ENCODE measurements at places on chromosomes 4 and X.

DNA sequence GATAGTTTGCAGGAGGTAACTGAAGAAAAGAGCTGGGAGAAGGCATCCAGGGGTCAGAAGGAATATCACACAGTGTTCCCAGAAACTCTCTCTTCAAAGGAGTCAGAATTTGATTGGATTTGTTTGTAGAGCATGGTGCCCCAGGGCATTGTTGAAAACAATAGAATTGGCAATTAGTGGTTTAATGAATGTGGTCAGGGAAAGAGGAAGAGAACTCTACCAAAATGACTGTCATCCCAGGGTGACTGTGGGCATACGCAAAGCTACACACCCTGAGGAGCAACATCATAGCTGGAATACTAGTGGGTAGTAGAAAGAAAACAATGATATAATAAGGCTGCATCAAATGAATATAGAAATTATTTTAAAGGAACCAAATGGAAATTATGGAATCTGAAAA is 21.5 kb downstream of the TNIP2 start:
- no peak for DNase-seq

DNA sequence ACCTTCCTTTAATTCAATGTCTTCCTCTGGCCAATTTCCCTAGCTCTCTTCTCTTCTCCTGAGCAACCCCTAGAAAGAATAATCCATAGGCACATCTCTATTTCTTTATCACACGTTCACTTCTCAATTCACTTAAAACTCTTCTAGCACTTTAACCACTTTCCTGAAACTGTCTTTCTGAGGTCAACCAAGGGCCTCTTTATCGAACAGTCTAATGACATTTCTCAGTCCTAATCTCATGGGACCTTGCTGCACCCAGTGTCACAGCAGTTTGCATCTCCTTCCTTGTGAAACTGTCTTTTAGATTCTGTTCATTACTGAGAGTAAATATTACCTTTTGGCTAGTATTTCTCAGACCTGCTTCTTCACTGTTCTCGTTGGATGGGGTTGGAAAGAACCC is 285.3 kb upstream of the RASGEF1B start:
- DNase-seq: no peak

GRCh38 chrX:18075603-18076002 is 145.1 kb downstream of the BEND2 start:
- no peak for DNase-seq

GRCh38 chr4:47686294-47686872 is 151.5 kb downstream of the CORIN start:
- peak; percentile 33 for DNase-seq

GRCh38 chr4:136136601-136137000 is 1395.7 kb downstream of the PCDH18 start:
- no peak for DNase-seq

GRCh38 chr4:146155152-146155724 is 20.3 kb upstream of the LSM6 start:
- DNase-seq: no peak

GRCh38 chr4:114036426-114036825 is 57.0 kb upstream of the ARSJ start:
- DNase-seq: no peak

GRCh38 chr4:155640751-155641150 is 25.9 kb upstream of the GUCY1A1 start:
- no peak for DNase-seq

GRCh38 chr4:176002007-176002613 is 63.5 kb upstream of the WDR17 start:
- DNase-seq: no peak

DNA sequence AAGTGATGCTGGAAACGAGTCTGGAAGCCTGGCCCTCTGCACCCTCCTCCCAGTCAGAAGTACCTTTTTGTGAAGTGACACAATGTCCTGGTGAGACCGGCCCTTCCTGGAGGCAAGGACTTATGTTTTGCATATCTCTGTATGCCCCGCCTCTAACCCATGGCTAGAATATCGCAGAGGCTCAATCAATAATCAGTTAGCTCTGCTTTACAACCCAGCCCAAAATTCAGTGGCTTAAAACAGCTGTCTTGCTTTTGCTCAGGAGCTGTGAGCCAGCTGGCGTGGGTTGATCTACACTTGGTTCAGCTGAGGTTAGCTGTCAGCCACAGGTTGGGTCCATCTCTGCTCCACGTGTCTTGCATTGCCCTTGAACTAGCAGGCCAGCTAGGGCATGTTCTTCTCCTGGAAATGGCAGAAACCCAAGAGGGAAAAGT is 98.8 kb upstream of the METTL14 start:
- no peak for DNase-seq

- no peak for DNase-seq
These were observed 49.8 kb upstream of the PRSS48 start for GRCh38 chr4:151227172-151227571.

GRCh38 chr4:108833046-108833445 is 70.2 kb upstream of the ETNPPL start:
- no peak for DNase-seq

DNA sequence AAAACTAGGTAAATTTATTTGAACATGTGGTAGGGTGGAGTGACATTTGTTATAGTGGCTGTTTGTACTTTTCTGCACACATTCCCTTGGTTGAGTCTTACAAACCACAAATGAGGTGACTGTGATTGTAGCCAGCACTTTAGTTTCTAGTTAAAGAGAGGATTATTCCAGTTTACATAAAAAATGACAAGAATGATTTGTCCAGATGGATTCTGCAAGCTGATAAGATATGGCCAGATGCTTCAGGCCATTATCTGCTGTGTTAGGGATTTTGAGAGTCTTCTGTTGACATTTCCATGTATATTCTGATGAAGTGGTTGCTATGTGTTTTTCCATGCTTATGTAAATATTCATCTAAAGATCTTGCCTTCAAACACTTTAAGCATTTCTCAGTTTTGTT is 31.0 kb upstream of the PDE5A start:
- no peak for DNase-seq

DNA sequence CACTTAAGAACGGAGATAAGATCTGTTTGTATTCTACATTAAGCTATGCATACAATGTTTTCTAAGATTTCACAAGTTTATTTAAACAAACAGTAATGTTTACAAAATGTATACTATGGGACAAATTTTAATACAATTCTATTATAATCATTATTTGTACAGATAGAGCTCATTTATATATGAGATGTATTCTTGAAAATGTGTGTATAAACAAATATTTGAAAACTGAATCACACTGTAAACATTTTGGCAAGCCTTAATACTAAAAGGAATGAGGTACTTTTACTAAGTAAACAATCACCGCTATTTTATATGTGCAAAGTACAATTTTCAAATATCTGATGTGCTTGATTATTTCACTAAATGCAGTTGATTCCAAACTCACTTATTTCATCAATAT is 119.2 kb upstream of the MAB21L2 start:
- no peak for DNase-seq

GRCh38 chrX:34638116-34638515 is 19.0 kb downstream of the TMEM47 start:
- no peak for DNase-seq

GRCh38 chr4:139951021-139951420 is 203.0 kb downstream of the MAML3 start:
- no peak for DNase-seq

DNA sequence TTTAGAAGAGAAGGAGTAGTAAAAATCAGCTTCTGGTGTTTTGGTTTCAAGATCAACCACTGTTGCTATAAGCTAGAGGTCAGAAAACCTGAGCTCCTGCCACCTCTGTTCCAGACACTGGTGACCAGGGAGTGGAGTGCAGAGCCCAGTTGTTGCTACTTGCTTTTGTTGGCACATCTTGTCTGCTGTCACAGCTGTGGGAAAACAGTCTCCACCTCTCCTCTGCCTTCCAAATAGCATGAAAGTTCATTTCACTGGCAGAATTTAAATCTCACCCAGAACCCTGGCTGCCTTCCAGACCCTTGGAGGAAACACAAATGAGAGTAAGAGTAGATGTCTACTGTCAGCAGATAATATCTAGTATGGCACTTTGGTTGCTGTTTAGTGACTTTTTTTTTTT is 297.5 kb upstream of the KLF3 start:
- DNase-seq: no peak

DNA sequence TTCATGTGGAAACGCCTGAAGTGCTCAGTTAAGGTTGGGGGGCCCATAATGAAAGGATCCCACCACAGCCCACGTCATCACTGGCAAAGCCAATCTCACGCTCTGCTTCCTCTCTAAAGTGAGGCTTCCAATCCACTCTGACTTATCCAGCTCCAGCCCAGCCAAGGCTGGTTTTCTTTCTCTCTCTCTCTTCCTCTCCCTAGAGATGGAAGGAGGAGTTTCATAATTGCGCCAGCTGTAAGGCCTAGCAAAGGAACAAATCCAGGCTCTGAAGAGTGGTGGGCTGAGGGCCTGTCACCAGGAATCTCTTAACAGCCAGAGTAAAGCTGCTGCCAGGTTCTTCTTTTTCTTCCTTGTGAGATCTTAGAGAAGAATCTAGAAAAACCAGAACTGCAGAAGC is 20.7 kb upstream of the BCLAF3 start:
- no peak for DNase-seq

DNA sequence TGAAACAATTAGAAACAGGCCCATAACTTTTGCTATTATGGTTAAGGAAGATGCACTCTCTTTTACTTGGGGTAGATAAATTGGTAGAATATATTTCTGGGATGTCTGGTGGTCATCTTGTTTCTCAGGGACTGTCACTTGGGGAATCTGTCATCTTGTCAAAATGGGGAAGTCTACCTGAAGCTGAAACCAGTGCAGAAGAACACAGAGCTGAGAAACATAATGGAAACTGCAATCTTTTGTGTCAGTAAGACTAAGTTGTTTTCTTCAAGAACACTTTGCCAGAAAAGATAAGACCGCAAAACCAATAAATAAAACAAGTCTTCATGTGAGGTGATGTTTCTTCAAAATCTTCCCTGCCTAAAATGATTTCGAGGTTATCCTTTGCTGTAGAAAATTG is 92.0 kb downstream of the NAA11 start:
- DNase-seq: no peak

DNA sequence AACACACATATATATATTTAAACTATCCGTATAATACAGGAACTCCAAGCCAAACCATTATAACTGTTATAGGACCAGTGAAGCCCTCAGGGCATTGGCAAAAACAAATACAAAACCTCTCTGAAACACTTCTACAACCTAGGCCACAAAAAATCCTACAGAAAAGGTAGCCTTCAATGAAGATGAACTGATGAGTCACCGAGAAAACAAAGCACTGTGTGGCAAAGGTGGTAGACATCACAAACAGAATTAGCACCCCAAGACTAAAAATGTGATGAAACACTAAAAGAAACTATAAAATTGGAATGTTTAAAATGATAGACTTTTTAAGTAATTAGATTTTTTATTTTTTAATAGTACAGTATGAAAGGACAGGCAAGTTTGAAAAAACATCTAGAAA is 5.5 kb upstream of the HSPA4L start:
- DNase-seq: no peak

GRCh38 chrX:107804427-107804826 is 21.2 kb upstream of the MID2 start:
- DNase-seq: no peak

GRCh38 chr4:117466388-117466787 is 381.0 kb upstream of the TRAM1L1 start:
- DNase-seq: no peak

GRCh38 chr4:6471307-6472007 is 957 bp downstream of the PPP2R2C start:
- DNase-seq: no peak

- no peak for DNase-seq
These were observed 29.4 kb downstream of the UVSSA start for GRCh38 chr4:1376391-1376840.

- no peak for DNase-seq
These were observed 75.5 kb downstream of the VEGFC start for GRCh38 chr4:176717237-176717636.

GRCh38 chr4:105708181-105709080 is at the start of the genes GSTCD and INTS12:
Gene GSTCD, plus strand, starts transcription at chr4:105708784. Its CDS starts 8,830 bp downstream, at chr4:105717614.
Gene INTS12, minus strand, starts transcription at chr4:105708689. Its CDS starts 8,684 bp downstream, at chr4:105700005.
- DNase-seq: peak; percentile 73

- DNase-seq: no peak
These were observed 1852.9 kb upstream of the PCDH10 start for GRCh38 chr4:131296192-131296591.

GRCh38 chr4:103915224-103915869 is 195.6 kb upstream of the TACR3 start:
- DNase-seq: no peak

GRCh38 chr4:101076032-101076431 is 271.3 kb downstream of the PPP3CA start:
- DNase-seq: no peak
